D341Med (cell line): ENCODE measurements at places on chromosomes 16 and 17.

GRCh38 chr17:47102914-47103313 lies 86.2 kb downstream of the CDC27 start:
- no peak for DNase-seq

DNA sequence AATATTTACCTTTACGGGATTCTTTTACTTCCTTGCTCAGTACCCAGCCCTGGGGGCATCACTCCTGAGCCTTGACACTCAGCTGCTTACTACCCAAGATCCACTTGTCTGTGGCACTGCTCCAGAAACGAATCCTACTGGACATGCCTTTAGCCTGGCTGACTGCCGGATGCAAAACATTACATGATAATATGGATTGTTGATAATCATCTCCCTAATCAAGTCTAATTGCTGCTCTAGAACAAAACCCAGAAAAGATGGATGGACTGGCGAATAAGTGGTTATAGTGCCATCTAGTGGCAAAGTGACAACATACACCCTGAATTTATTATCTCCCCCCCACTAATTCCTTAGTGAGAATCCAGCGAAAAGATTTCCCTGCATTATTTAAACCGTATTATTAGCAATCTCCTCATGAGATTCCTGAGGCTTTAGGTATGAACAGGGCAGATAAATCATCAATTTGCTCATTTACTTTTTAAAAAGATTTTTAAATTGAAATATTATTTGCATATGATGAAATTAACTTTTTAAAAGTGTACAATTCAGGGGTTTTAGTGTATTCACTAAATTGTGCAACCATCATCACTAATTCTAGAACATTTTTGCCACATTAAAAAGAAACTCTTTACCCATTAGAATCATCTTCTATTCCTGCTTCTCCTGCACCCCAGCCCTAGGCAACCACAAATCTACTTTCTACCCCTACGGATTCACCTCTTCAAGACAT lies 61.6 kb downstream of the RGS9 start:
- peak; percentile 81 for DNase-seq

GRCh38 chr16:23423496-23424049 lies 29.4 kb downstream of the COG7 start:
- no peak for DNase-seq

DNA sequence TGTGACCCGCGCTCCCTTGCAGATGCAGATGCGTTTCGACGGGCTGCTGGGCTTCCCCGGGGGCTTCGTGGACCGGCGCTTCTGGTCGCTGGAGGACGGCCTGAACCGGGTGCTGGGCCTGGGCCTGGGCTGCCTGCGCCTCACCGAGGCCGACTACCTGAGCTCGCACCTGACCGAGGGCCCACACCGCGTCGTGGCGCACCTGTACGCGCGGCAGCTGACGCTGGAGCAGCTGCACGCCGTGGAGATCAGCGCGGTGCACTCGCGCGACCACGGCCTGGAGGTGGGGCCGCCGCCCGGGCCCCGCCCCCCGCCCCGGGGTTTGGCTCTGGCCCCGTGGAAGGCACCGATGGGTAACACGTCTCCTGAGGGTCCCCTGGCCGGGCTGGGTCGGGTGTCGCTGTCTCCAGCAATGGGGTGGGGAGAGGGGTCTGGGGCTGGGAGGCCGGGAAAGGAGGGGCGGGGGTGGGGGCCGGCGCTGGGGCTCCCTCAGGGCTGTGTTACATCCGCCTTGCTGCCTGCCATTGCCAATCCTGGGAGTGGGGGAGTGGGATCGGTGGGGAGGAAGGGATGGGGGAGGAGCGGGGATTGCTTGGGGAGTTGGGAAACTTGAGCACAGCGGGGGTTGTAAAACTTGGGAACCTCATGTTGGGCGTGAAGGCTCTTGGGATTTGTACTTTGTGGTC lies 737 bp downstream of the NUDT16L1 start:
- DNase-seq = peak; percentile 78

DNA sequence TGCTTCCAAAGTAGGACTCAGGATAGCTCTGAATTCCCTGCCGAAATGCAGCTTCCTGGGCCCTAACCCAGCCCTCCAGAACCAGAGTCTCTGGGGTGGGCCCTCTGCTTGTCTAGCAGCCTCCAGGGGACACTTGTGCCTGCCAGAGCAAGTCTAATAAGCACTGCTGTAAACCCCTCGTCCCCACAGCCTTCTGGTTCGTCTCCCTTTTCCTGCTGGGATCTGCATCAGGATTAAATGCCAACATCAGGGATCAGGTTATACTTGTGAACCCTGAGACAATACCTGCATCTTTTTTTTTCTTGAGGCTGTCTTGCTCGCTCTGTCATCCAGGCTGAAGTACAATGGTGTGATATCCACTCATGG lies 282.0 kb downstream of the SEC14L1 start:
- DNase-seq = no peak

GRCh38 chr17:48352630-48353029 lies 77.4 kb downstream of the SKAP1 start:
- DNase-seq = no peak

- no peak for DNase-seq
These were observed 23.4 kb downstream of the NUP85 start for GRCh38 chr17:75228847-75229246.

GRCh38 chr17:73815474-73815873 lies 171.2 kb upstream of the SDK2 start:
- no peak for DNase-seq

- peak; percentile 57 for DNase-seq
These were observed at the start of gene MAF for GRCh38 chr16:79600638-79601091. TSS of gene MAF (minus strand) at chr16:79600737. CDS start at chr16:79599902, 835 bp downstream.

- no peak for DNase-seq
These were observed 114.4 kb downstream of the ASIC2 start for GRCh38 chr17:33178681-33179080.

DNA sequence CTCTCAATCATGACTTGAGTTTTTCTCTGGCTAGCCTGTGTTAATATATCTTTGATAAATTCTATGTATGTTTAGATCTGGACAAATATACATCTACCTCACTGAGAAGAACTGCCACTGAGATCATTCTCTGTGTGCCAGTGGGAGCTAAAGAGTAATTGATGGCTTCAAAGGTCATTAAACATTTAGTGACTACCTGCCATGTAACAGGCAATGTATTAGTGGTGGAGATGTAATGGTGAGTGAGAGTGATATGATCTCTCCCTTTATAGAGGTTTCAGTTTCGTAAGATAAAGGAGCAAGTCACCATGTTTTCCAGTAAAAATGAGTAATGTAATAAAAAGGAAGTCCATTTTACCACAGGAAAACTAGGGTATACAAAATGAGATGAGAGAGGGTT lies 235.8 kb upstream of the CDH8 start:
- DNase-seq = no peak

GRCh38 chr16:6146874-6147425 lies 1049.4 kb upstream of the EEF2KMT start:
- no peak for DNase-seq

DNA sequence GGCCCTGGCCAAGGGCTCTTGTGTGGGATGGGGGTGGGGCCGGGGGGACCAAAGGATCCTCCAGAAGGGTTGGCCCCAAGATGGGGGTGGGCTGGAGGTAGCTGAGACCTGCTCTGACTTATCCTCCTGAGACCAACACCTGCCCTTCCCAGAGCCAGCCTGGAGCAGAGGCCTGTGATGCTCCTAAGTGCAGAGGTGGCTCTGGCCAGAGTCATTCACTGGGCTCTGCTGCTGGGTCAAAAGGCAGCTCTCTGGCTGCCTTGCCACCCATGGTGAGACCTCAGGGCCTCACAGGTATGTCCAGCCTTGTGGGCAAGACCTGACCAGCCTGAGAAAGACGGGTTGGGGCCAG lies 393 bp downstream of the SERPINF2 start:
- no peak for DNase-seq

- DNase-seq = no peak
These were observed 3.2 kb downstream of the FBXO31 start for GRCh38 chr16:87380403-87380802.

- DNase-seq = no peak
These were observed 72.7 kb downstream of the OMG start for GRCh38 chr17:31224366-31224765.

GRCh38 chr16:3401719-3402397 lies 843 bp downstream of the ZNF174 start:
- DNase-seq = peak; percentile 52

GRCh38 chr17:59328601-59329000 lies 2.9 kb upstream of the YPEL2 start:
- DNase-seq = peak; percentile 59

GRCh38 chr16:1831186-1832075 lies 4.4 kb downstream of the FAHD1 start:
- DNase-seq = no peak

DNA sequence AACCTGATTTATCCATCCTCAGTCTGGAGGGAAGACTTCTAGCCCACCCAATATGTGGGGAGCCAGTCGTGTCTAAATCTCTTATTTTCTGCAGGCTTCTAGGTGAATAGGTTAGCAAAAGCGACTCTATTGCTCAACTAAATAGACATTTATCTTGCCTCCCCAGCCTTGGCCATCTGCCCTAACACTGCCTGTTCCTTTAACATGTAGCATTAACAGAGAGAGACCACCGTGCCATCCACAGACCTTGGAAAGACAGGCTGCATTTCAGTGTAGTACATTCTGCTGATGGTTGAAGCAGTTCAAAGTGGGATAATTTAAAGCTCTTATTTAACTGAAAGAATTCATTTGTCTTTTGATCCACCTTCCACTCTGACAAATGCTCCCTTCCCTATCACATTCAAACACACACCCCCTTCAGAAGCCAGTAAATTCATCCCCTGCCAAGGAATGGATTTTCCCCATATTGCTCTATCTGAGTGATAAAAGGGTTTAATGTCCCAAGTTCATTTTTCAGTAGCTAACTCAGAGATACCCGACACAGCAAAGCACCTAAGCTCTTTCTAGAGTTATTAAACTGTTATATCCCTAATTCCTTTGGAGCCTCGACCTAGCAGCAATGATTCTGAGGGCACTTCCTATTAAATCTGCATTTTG lies 58.1 kb upstream of the COX10 start:
- DNase-seq = no peak

DNA sequence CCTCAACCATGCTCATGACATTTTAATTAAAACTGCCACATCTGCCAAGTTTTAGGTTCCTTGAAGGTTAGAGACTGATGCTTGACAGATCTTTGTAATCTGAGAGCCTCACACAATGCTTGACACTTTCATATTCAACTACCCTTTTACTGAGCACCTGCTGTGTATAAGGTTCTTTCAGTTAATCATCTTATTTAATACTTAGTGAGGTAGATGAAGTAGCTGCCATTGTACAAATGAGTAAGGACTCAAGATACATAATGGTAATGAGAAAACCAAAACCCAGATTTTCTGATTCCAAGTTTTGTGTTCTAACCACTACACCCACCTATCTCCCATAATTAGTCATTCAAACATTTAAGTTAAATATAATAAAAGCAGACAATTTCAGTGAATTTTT lies 35.4 kb upstream of the ARL6IP1 start:
- no peak for DNase-seq

- DNase-seq = no peak
These were observed 17.7 kb upstream of the SMURF2 start for GRCh38 chr17:64679710-64680216.

GRCh38 chr17:44069974-44070454 lies 521 bp upstream of the G6PC3 start:
- DNase-seq = no peak

DNA sequence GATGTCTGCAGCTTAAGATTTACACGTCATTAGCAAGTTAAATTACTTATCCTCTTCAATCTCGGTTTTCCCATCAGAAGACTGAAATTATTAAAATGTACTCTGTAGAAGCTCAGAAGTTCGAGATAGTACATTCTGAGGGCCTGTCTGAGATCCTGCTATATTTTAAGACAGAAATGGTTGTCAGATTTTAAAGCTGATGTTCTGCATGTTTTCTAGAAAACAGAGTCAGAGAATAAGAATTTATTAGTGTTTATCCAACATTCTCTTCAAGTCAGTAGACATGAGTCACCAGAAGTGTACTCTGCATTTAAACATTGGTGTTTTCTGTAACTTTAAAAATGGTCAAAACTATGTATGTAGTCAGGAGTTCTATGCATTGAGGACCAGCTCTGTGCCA lies 155.2 kb upstream of the MYOCD start:
- no peak for DNase-seq

GRCh38 chr16:65662256-65662655 lies 540.4 kb upstream of the CDH11 start:
- DNase-seq = no peak

DNA sequence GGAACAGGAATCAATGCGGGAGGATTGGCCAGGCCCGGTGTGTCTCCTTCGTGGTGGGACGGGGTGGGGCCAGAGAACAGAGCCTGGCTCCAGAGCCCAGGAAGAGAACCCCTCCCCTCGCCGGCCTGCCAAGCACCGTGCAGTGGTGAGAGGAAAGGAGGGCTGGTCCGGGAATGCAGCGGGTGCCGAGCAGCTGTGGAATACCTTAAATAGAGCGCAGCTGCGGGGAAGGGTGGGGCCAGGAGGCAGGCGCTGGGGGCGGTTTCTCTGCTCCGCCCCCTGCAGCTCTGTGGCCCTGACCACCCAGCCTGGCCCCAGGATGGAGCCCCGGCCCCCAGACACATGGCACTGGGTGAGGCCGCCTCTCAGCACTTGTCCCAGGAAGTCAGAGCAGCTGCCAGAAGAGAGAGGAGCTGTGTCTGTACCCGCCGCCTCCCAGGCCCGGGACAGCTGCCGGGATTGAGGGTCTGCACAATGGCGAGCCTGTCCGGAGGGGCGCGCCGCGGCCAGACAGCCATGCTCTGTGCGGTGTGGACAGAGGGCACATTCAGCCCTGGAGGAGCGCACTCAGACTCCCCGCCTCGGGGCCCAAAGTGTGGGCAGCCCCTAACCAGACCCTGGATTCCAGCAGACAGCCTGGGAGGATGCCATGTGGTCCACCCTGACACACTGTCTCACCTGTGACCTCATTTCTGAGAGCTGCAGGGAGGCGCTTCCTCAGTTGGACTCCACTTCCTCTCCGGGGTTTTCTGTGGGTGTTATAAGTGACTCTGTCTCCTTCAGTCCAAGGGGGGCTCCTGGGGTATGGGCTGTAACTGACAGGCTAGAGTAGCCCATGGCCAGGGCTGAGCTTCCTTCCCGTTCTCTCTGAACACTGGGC lies 268.8 kb downstream of the SEC14L1 start:
- no peak for DNase-seq

- DNase-seq = no peak
These were observed 33.7 kb downstream of the NOL11 start for GRCh38 chr17:67751101-67752074.

- DNase-seq = no peak
These were observed 821 bp upstream of the GFAP start for GRCh38 chr17:44915862-44916780.

DNA sequence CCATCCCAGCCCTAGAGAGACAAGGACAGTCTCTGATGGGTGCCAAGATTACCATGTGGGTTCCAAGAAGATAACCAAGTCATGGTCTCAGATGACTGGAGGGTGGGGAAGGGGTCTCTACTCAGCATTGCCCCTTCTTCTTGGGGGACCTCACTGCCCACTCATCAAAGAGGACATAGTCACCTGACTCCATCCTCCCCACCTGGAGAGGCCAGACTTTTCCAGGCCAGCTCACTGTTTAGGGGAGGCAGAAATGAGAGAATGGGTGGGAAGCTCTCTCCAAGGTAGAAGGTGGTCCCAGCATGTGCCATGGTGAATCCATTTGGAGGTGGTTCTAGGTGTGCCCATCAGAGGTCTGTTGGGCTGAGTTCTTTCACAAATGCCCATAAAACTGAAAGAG lies 20.7 kb upstream of the IL21R start:
- no peak for DNase-seq
